ENCODE measurements at places on chromosomes 11 and 22.
A peak's percentile ranks its signal among the peaks of the same experiment; 100 is the strongest.

DNA sequence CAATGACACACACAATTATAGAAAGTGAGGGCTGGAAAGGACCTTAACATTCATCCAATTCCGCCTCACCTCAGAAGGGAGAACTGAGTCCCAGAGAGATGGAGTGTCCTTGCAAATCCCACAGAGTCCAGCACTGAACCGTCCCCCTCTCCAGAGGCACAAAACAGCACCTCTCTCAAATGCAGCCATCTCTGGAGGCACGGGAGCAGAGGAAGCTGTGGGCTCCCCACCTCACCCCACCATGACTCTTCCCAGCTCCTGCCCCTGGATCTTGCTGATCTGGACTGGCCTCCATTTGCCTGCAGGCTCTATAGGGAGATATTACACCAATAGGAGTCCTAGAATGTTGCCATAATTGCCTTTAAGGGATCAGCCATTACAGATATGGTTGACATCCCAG lies 1.4 kb upstream of the DRD2 start:
- DNase-seq: no peak

DNA sequence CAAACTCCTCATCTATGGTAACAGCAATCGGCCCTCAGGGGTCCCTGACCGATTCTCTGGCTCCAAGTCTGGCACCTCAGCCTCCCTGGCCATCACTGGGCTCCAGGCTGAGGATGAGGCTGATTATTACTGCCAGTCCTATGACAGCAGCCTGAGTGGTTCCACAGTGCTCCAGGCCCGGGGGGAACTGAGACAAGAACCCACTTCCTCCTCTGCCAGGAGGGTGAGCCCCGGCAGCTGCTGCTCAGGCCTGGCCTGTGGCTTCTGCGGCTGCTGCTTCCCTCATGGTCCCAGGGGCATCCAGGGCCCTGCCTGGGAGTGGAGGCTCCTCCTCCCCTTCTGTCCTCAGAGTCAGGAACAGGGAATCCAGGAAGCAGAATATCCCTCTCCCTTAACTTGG lies 98.4 kb downstream of the ZNF280B start:
- DNase-seq: no peak

DNA sequence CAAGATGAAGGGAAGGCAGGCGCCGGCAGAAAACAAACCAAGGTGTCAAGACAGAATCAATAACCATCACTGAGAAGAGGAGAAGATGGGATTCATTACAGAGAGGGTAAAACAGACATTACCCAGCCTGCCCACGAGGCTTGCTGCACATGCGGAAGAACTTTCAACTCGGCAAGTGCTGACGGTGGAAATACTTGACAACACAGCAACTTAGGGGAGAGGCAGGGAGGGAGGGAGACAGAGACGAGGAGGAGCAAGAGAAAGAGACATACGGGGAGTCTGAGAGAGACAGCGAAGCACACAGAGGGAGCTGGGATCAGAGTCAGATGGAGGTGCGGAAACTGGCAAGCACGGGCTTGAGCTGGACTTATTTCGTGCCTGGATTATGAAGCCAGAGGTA lies 129.3 kb upstream of the NECTIN1 start:
- no peak for DNase-seq

DNA sequence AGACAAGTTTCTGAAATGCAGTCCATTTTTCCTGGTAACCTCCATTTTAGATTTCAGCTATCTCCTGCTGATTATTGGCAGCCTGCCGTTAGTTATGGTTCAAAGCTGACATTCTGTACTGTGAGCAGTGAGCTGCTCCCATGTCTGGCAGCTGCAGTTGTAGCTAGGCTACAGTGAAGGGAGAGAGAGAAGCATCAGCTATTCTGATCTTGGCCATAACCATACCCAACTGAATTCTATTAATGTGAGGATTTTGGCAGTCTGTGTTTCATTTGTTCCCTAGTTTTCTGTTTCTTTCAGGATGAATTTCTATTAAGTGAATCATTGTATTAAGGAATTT lies 33.4 kb downstream of the SIK2 start:
- DNase-seq: no peak

DNA sequence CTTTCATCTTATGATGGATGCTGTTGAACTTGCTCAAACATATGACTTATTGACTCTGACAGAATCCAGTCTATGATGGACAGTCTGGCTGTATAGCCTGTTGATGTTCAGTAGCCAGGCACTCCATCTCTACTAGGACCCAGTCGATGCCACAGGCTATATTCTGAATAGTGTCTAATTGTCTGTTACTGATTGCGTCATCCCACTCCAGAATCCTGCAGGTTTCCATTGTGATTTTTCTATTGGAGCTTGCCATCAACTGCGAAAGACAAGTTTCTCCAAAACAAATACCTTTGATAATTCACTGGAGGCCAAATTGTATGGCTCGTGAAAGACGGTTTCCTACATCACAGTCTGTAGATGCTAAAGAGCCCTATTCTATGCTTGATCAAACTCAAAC lies 481.7 kb upstream of the CHORDC1 start:
- no peak for DNase-seq

DNA sequence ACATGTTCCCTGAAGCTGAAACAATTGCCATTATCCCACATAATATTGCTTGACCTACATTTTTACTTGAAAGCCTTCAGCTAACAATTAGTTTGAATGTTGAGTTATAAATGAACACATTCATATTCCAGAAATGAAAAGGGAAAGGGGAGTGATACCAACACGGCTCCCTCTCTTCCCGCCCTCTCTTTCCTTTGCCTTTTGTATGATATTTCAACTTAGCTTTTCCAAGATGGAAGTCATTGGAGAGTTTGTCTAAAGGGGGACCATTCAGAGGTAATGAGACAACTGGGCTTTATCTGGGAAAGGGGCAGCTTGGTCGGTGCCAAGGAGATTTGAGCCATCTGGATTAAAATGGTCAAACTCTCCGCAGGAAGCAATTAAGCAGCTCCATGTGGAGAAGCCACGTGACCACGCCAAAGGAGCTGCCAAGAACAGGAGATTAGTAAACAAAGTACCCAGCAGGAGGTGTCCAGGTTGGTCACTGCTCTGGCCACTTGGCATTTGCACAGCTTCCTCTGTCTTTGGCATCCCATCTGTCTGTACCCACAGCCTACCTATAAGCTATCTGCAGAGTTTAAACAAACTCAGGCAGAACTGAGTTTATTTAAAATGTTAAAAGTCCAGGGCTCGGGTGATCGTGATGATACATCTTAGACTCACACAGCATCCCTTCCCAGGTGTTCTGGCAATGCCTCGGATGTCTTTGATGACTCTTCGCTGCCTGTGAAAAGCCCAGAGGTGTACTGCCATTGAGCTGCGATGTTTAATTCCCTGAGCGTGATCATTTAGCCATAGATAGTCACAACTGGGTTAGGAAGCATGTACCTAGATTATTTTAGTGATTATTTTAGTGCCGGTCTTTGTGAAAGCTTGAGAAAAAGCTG lies 735.9 kb downstream of the NTM start:
- DNase-seq: no peak

DNA sequence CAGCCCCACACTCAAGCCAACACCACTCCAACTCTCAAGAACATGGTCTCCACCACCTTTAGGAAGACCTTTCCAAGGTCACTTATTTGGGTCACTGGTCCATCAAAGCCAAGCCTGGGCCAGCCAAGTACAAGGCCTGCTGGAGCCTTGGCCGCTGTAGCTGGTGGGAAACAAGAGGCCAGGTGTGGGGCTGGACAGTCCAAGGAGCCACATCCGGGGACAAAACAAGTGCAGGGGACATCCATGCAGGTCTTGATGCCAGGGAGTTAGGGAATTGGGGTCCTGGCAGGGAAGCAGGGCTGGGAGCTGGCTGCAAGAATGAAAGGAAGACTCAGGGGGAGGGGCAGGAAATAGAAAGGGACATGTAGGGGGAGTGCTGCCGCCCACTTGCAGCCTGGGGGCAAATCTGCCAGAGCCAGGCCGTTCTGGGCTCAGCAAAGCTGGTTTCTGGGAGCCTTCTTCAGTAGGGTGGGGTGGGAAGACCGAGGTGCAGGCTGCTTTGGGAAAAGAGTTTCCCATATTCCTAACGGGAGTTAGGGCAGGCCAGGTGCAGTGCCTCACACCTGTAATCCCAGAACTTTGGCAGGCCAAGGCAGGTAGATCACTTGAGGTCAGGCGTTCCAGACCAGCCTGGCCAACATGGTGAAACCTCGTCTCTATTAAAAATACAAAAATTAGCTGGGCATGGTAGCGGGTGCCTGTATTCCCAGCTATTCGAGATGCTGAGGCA lies 69.5 kb upstream of the ATXN10 start:
- peak; percentile 78 for DNase-seq

DNA sequence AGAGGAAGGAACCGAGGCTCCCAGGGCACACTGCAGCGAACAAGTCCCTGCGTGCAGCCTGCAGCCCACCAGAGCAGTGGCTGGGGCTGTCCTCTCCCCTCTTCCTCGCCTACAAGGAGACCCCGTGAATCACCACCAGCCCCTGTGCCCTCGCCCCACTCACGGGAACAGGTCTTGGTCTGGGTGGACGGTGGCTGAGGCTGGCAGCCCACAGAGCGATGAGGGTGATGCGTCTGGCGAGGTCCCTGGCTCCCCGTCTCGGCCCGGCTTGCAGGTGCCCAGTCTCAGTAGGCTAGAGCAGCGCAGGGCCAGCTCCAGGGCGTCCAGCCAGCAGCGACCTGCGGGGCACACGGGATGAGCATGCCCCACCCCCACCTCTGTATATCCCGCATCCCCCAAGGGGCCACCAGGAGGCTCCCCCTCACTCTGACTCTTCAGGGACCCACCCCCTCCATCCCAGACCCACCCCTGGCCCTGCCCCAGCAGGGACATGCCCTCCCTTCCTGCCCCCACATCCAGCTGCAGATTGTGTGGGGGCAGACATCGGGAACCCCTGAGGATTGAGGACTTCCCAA lies 50.5 kb upstream of the CARS1 start:
- DNase-seq: no peak

DNA sequence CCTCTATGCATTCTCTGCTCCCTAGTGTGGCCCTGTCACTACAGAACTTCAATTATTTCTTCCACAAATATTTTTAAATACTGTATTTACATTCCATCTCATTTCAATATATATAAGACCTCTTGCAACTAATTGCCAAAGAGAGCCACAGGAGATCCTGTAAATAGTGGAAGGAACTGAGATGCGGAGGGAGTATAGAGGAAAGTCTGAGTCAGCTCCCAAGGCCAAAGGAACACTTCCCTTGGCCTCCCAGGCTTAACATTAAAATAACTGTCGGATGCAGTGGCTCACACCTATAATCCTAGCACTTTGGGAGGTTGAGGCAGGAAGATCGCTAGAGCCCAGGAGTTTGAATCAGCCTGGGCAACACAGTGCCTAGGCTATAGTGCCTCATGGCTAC lies 31.2 kb downstream of the RBFOX2 start:
- DNase-seq: no peak

DNA sequence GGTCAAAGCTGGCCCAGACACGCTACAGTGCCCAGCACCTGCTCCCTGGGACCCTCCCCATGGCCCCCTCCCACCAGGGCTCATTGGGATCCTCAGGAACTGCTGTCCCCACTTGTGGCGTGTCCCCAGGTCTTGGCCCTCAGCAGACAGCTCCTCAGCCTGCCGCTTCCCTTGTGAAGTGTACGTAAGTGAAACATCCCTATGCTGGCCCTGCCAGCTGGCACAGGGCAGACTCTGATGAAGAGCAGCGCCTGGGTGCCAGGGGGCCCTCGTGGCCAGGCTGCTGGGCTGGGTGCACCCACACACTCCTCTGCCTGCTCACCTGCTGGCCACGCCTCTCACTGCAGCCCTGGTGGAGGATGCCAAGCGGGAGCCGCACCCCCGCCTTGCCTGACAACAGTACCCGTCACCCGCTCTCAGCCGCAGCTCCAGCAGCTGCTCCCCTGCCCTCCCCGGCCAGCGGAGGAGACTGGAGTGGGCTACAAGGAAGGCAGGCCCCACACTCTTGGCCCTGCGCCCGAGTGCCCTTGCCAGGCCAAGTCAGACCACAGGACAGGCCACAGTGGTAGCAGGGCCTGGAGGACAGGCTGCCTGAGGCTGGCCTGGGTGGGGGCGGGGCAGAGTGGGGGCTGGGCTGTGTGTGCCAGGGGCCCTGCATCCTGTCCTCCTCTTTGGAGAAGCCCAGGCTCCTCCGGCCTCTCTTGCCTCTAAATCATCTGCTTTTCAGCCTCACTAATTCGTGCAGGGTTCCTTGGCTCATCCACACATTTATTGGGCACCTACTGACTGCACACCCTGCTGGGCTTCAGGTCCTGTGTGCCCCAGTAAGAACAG lies 39.5 kb downstream of the IGF2 start:
- DNase-seq: no peak

- peak; percentile 76 for DNase-seq
Measured at GRCh38 chr22:33049119-33049729, 9.0 kb downstream of the SYN3 start.

DNA sequence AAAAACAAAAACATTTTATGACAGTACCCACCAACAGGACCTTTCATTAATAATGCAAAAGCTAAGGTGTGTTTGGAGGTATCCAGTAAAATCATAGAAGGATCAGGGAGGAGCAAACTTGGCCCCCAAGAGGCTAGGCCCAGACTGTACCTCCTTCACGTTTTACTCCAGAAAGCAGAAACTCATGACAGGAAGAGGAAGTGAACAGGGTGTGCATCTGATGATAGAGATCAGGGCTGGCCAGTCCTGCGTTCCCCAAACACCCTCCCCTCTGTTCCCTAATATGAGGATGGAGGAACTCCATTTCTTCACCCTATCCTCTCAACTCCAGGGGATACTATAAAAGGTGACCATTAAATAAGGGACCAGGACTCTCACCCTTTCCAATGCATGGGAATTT lies 10.2 kb upstream of the MS4A12 start:
- no peak for DNase-seq

GRCh38 chr11:58900479-58901420 lies 38.5 kb upstream of the GLYATL1 start:
- DNase-seq: peak; percentile 98

DNA sequence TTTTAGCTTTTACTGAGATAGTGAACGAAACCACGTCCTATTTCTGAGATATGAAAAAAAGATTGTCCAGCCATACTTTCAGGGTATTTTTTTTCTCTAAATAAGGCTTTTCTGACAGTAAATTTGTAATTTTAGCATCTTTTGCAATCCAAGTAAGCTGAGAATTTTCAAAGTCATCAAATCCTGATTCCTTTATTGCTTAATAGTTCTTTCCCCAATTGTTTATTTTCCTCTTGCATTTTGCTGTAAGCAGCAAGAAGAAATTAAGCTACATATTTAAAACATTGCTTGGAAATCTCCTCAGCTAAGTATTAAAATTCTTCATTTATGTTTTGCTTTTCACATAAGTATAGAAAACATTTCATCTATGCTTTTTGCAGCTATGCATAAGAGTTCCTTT lies 493.3 kb upstream of the CCDC179 start:
- DNase-seq: no peak

Measured in ELF-1 (cell line).